Mammary epithelial cell (primary cell): ENCODE measurements at places on chromosomes 12 and 14. TPM values are rescaled to one million over a fixed set of nuclear protein-coding genes. Genes with fewer than 3 reads are reported as not detected.

MAP1LC3B2 gene
- 2.9 and 8.0 TPM in 2 replicates for total RNA-seq

RNASE3 gene
- not detected in 2 replicates for total RNA-seq

NKX2-1 gene
- not detected for total RNA-seq

COA8 gene
- 22.3 TPM for total RNA-seq

ACOT6 gene
- not detected for total RNA-seq
